ENCODE measurements at places on chromosomes 3 and 15.

DNA sequence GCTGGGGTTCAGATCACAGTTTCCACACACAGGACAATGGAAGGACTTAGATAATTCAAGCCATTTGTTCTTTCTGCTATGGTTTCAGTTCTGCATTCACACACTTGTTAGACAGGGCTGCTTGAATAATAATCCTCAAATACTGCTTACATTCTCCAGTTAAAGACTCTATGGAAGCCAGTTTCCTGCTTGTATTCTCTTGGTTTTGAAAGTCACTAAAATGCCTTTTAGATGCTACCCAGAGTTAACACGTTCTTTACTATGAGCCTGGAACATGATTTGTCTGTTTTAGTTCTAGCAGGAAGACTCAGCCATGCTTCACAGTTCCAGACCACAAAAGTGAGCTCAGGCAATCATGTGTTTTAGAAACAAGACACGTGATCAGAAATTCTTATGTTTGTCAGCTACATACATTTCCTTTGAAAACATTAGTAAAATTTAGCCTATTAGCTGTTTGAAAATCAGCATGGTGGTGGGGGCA, 152.4 kb downstream of the LEKR1 start:
- DNase-seq = peak; percentile 25

DNA sequence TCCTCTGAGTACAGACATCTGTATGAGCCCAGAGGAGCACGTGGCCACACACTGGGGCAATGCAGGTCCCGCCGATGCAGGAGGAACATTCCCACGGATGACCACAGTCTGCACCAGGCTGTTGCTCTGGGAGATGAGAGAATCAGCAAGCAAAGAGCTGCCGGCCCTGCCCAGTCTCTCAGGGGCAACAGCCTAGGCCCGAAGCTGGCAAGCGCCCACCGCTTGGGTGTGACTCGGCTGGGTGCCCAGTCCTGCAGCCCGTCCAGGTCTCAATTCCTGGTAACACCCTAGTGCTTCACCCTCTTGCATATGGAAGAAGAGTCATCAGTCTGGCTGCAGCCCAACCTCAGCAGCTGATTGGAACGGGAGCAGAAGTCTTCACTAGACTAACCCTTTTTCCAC, 153.7 kb upstream of the HES1 start:
- DNase-seq = peak; percentile 77

- no peak for DNase-seq
Measured at GRCh38 chr15:31574766-31575165, 248.1 kb downstream of the KLF13 start.

- peak; percentile 83 for DNase-seq
Measured at GRCh38 chr15:33104212-33104611, 90.3 kb downstream of the FMN1 start.

GRCh38 chr3:71942432-71943187, 157.7 kb upstream of the PROK2 start:
- DNase-seq = no peak

GRCh38 chr3:146125951-146126350, 35.0 kb downstream of the PLOD2 start:
- peak; percentile 97 for DNase-seq

- no peak for DNase-seq
Measured at GRCh38 chr15:70407336-70407670, 309.6 kb upstream of the TLE3 start.

GRCh38 chr3:43317461-43318316, 31.3 kb downstream of the SNRK start:
- DNase-seq = peak; percentile 73
